ENCODE measurements at places on chromosomes 6 and 20. TPM values are rescaled to one million over a fixed set of nuclear protein-coding genes. Genes with fewer than 3 reads are reported as not detected.
A peak's percentile ranks its signal among the peaks of the same experiment; 100 is the strongest.

DNA sequence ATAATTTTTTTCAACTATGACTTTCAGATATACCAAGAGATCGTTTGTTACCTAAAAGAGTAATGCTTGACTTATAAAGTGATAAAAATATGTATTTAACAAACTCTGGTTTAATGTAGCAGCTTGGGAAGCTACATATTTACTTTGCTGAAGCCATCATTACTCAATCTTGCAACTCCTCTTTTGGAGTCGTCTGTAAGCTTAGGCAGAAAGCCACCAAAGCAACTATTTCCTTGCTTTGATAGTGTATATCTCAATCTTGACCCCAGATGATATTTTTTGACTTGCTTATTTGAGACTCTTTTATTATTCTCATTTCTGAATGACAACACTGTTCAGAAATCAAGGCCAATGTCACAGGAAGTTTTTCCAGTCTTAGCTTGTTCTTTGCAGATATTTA is 183.0 kb downstream of the SAMD5 start:
- no peak for DNase-seq

DNA sequence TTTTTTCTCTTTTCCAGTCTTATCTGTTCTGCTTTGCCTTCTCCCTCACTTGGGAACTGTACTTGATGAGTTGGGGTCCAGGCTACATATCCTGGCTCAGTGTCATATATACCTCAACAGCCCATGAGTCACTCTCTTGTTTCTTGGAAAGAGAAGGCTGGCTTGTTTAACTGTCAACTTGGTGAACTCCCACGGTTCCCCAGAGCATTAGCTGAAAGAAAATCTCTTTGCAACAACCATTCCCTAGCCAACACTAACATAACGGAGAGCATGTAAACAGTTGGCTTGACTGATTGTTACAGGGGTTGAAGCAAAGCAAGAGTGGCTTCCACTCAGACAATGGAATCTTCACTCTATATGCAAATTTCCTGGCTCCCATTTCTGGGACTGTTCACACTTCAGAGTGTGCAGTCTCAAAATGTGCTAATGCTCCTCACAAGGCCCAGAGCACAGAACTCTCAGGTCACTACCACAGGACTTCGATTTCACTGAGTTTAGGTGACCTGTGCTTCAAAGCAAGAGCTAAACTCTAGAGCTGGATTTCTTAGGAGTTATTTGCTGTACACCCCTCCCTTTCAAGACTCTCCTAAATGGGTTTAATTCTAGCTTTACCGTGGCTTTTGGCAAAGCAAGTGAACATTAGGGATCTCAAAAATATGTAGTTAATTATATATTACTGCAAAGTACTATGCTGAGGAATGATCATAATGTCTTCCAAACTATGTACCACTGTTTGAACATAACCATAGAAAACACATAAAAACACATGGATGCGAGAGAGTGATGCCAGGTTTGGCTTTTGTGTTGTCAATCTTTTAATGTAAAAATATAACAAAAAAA is 609.8 kb downstream of the RFPL4B start:
- no peak for DNase-seq

Gene COX4I2
- total RNA-seq, result 1.2 TPM

Gene SALL4
- total RNA-seq, result 0.41 TPM

- DNase-seq, result no peak
Measured at GRCh38 chr20:36599912-36600345, 5.7 kb upstream of the RAB5IF start.

Gene SLC22A2
- 0.82 TPM for total RNA-seq

DNA sequence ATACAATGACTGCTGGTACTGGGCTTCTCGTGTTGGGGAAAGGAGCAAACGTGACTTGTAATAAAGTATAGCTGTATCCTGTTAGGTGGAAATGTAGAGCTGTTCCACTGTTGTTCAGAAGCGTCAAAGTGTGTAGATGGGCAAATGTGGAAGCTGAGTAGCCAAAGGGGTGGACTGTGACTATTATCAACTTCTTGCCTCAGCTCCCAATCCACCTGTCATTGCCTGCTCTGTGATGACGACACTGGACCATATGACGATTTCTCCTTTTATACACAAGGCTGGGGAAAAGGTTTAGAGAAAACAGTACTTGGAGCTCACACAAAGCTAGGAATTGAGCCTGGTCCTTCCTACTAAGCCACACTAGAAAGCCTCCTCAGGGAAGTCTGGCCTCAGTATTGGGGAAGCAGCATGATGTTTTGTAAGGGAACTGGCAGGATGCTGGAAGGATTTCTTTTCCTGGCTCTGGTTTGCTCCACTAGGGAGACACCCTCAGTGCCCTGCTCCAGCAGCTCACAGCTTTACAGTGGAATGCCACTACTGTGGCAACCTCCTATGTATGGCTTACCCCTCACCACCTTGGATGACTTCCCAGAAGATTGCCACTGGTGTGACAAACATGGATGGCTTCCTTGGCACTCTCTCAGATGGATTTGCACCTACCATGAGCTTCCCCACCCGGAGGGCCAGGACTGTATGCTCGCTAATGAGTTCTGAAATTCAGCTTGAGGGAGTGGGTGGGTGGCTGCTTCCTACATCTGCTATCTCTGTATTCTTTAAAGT is 20.0 kb downstream of the CD164 start:
- DNase-seq, result no peak

DNA sequence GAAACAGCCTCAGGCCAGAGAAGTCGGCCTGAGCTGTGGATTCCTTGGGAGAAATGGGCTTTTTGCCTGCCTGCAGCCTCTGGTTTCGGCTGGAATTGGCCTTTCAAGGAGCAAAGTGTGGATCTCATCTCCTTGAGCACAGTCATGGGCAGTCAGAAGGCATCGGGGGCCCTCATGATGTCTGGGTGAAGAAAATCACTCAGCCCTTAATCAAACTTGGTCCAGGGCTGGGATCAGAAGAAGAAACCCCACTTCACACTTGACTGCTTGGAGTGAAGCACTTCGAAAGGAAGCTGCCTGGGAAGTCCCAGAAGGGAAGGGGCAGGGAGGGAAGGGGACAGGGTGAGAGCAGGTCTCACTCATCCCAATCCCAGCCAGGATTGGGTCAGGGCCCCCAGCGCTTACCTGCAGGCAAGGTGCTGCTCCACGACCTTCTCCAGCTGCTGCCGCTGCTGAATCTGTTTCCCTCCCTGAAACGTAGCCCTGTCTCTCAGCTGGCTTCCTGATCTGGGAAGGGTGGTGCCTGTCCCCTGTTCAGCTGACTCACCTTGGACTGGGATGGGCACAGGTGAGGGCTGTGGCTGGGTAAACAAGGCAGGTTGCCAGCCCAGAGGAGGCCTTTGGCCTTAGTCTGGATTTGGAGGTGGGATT is at the start of gene SDCBP2:
SDCBP2 (minus strand) TSS at position 460 of the 651 bp plus-strand sequence. CDS start 8,723 bp downstream, outside the sequence.
- DNase-seq, result no peak

DNA sequence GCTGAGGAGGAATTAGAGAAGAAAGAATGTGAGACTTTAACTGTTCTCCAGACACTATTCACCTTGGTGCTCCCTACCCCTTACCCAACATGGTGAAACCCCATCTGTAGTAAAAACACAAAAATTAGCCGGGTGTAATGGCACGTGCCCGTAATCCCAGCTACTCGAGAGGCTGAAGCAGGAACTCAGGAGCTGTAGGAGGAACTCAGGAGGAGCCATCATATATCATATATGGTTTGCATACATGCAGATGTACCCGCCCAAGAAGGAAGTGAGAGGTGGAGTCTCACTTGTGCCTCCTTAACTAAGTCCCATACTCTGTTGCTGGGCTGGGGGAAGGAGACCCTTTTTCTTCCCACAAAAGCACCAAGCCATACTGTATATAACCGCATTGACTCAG is 35.5 kb upstream of the ME1 start:
- no peak for DNase-seq

DNA sequence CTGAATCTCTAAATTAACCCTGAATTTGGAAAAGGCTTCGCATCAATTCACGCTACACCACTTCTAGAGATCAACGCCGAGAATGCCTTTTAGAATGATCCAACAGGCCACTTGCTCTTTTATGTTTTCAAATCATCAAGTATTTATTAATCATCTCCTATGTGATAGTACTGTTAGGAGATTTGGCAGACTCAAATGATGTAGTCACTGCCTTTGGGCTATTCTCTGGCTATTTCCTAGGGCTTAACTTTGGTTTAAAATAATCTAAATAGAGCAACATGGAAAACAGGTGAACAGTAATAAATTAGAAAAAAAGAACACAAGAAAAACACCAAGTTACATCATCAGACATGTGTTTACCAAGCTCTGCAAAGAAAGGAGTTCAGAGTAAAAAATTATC is 140.3 kb downstream of the TENT5A start:
- no peak for DNase-seq

Gene TENT5A
- 4.1 TPM for total RNA-seq

- DNase-seq, result peak; percentile 48
Measured at GRCh38 chr6:32852844-32853540, 512 bp downstream of the TAP1 start.

Gene XRN2
- total RNA-seq, result 96.2 TPM

Measured in frontal cortex (tissue), 4 donors.